ENCODE measurements at places on chromosomes 1 and 21. TPM values are rescaled to one million over a fixed set of nuclear protein-coding genes. Genes with fewer than 3 reads are reported as not detected.

GRCh38 chr1:63794939-63795378 lies 21.1 kb downstream of the ROR1 start:
- no peaks in the 10 kb centered on the region for H3K27me3 ChIP-seq
- peak overlapping the region; percentile 98 for H3K27ac ChIP-seq
- peak overlapping the region; percentile 39 for H3K4me3 ChIP-seq
- no peaks in the 10 kb centered on the region for H3K36me3 ChIP-seq

GRCh38 chr1:21706151-21706835 lies 37.1 kb upstream of the RAP1GAP start:
- H3K27ac ChIP-seq: peak overlapping the region; percentile 48
- H3K27me3 ChIP-seq: no peaks in the 10 kb centered on the region
- peak overlapping the region; percentile 25 for H3K4me3 ChIP-seq
- DNase-seq: peak; percentile 31
- peaks cover 38% of the 10 kb centered on the region for H3K36me3 ChIP-seq

DNA sequence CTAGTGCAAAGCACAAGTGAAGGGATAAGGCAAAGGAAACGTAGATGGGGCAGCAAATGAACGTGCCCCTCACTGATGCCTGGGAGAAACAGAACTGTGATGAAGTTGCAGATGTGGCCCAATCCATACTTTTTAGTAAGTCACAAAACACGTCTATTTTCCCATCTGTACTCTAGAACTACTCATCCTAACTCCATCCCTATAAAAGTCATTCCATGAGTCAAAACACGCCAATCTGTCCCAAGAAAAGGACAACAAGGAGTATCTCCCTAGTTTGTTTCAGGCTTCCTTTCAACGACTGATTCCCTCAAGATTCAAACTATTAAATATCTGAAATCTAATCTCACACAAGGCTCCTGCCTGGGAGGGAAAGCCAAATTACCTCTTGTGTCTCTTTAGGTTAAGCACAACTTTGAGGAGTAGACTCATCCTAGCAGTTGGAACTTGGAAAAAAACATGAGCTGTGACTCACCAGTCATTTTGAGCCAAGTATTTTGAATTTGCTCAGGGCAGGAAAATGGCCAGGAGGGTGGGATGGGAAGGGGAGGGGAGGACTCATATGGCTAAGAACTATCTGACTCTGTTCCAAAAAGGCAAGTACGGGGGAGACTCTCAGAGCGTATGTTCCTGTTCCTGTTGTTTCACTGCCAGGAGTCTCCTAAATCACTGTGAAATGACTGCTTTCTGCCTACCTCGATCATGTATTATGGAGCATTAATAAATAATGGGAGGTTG lies 214.5 kb upstream of the CAMK1G start:
- no peak overlapping the region for H3K27ac ChIP-seq
- no peak for DNase-seq
- H3K4me3 ChIP-seq: no peak overlapping the region
- H3K4me1 ChIP-seq: peaks cover 38% of the 10 kb centered on the region

DNA sequence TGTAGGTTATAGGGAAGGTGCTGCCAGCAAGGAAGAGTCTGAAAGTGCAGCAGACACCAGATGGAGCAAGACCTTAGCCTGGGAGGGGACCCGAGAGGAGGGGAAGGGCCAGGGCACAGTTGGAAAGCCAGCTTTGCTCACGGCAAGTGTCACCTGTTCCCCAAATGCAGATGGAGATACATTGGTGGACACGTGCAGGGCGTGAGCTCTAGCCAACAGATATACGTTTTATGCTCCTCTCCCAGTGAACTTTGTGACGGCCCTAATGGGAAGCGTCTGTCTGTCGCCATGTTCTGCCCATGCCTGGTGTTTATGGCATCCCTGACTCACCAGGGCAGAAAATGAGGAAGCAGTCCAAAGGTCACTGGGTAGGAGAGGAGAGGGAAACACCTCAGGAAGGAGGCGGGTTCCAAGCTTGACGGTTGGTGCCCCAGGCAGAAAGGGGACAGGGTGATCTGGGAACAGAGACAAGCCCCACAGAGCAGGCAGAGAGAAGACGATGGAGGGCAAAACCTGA lies 7.6 kb downstream of the GPA33 start:
- no peak overlapping the region for H3K27ac ChIP-seq
- DNase-seq: no peak
- peaks cover 8% of the 10 kb centered on the region for H3K4me1 ChIP-seq
- no peak overlapping the region for H3K4me3 ChIP-seq

DNA sequence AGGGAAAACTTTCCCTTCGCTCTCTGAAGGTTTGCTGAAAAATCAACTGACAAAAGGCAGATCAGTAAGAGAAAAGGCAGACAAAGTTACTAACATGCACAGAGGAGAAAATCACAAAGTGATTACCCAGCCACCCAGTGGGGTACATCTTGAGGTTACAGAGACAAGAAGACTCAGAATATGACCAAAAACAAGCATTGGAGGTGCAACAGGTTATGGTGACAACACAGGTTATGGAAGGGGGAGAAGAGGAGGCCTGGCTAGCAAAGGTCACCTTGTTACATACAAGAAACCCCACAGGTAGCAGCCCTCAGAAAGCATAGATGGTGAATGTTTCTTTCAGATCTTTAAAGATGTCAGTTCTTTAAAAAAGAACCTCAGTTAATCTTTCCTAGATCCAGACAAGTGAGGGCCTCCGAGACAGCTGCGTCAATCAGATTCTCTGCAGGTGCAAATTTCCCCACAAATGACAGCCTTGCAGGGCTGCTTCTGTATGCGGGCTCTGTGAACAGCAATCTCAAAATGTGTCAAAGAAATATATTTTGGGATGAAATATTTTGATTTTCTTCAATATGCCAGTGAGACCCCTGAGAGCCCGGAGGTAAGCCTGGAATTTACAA lies 207.6 kb upstream of the RAB4A start:
- no peak for DNase-seq
- no peak overlapping the region for H3K27ac ChIP-seq
- peaks cover 20% of the 10 kb centered on the region for H3K4me1 ChIP-seq
- no peaks in the 10 kb centered on the region for H3K27me3 ChIP-seq
- no peak overlapping the region for H3K4me3 ChIP-seq

- no peak overlapping the region for H3K27ac ChIP-seq
- no peak overlapping the region for H3K4me3 ChIP-seq
- DNase-seq: no peak
Observed at GRCh38 chr1:17768651-17769241, 13.6 kb downstream of the ACTL8 start.

- H3K4me3 ChIP-seq: no peak overlapping the region
- no peak for DNase-seq
- H3K27ac ChIP-seq: peak overlapping the region; percentile 5
- H3K4me1 ChIP-seq: peaks cover 62% of the 10 kb centered on the region
- no peaks in the 10 kb centered on the region for H3K27me3 ChIP-seq
Observed at GRCh38 chr1:225627304-225627947, 25.5 kb downstream of the ENAH start.

DNA sequence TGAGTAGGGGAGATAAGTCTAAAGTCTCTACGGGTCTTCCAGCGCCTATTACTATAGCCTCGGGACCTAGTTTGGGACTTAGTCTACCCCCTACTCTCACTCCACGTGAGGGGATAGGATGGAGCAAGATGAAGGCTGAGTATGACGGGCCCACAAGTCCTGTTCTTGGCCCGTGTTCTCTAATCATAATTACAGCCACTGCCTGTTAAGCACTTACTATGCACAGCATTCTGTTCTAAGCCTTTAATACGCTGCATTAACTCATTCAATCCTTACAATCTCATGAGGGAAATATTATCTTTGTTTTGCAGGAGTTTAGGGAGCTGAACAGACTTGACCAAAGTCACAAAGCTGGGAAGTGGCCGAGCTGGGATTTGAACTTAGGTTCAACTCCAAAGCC lies 23.9 kb upstream of the EPB41 start:
- peaks cover 10% of the 10 kb centered on the region for H3K27me3 ChIP-seq
- no peak overlapping the region for H3K4me3 ChIP-seq
- peaks cover 22% of the 10 kb centered on the region for H3K4me1 ChIP-seq
- DNase-seq: no peak
- no peak overlapping the region for H3K27ac ChIP-seq

DNA sequence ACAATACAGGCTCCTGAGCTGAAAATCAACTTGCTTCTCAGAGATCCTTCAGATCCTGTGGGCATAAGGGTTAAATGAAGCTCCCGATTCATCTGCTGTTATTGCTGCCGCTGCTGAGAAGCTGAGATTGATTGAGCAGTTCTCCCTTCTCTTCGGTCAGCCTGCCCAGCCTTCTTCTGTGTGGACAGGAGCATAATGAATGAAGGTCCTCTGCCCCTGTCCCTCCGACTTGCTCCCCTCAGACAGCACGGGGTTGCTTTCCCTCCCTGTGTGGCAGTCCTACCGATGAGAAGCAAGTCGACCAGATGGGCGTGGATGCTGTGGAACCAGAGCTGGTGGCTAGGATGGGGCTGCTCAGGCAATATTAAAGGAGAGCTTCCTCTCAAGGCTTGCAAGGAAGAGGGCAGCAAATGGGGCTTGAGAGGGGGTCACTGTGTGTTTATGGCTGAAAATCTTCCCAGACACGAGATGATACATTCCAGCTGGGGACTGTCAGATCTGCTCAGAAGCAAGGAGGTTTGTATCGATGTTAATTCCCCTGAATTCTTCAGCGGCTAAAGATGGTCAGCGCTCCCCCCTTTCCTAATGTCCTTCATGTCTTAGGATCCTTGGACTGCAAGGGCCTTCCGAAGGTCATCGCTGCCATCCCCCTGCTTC lies 63.9 kb upstream of the GOLT1A start:
- no peak overlapping the region for H3K4me3 ChIP-seq
- H3K4me1 ChIP-seq: peaks cover 13% of the 10 kb centered on the region
- no peak for DNase-seq
- H3K27ac ChIP-seq: no peak overlapping the region

- no peak for DNase-seq
- H3K4me1 ChIP-seq: no peaks in the 10 kb centered on the region
- H3K27me3 ChIP-seq: no peaks in the 10 kb centered on the region
- H3K4me3 ChIP-seq: no peak overlapping the region
- H3K27ac ChIP-seq: no peak overlapping the region
Observed at GRCh38 chr1:46077644-46078043, 54.8 kb downstream of the PIK3R3 start.

DNA sequence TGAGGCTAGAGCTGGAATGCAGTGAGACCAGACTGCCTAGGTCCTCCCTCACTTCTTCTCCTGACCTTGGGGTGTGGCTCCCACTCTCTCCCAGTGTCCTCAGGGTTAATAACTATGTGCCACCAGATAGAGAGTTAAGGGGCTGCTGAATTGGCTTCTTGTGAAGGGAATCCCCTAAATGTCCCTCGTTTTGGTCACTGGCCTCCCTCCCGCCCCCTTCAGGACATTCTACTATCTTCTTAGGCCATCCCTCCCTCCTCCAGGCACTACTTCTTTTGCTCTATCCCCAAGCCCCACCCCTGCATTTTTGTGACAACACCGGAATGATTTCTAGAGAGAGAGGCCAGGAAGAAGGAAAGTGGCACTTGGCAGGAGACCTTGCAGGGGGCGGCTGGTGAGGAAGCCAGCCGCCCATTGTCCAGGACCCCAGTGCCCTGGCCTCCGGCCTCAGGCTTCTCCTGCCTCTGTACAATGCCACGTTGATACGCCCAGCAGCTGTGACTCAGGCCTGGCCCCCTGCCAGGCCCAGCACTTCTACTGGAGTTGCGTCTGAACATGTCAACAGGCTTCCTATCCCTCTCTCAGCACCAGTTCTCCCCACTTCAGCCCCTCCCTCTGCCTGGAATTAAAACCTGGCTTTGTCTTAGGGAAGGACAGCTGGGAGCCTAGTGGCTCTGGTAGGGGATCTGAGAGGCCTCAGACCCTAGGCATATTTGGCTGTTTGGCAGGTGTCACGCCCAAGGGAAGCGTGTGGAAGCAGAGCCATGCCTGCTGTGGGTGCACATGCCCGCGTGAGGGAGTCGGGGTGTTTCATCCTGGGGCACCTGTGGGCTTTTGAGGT lies 9.1 kb downstream of the LMNA start:
- DNase-seq: peak; percentile 68
- H3K4me3 ChIP-seq: peak overlapping the region; percentile 42
- H3K4me1 ChIP-seq: peaks cover 57% of the 10 kb centered on the region
- H3K27ac ChIP-seq: peak overlapping the region; percentile 73

DNA sequence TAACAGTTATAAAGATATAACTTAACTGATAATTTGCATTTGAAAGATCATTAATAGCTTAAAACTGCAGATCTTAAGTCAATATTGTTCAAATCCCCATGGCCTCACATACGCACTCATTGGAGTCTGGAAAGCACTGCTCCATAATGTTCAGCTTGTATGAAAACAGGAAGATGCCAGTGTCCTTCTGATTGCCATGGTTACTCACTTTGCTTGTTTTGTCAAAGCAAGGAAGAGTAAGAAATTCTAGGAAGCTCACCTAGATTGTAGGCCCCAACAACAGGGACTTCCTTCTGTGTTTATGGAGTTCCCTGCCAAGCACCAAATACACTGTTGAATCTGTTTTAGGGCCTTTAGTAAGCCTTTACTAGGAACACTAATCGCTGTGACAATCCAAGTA lies 10.9 kb downstream of the GAS5 start:
- peaks cover 16% of the 10 kb centered on the region for H3K4me1 ChIP-seq
- H3K27ac ChIP-seq: no peak overlapping the region
- H3K27me3 ChIP-seq: no peaks in the 10 kb centered on the region
- H3K4me3 ChIP-seq: no peak overlapping the region

GRCh38 chr1:69638673-69639072 lies 71.0 kb downstream of the LRRC7 start:
- H3K4me1 ChIP-seq: no peaks in the 10 kb centered on the region
- no peaks in the 10 kb centered on the region for H3K27me3 ChIP-seq
- no peaks in the 10 kb centered on the region for H3K36me3 ChIP-seq
- H3K27ac ChIP-seq: no peak overlapping the region
- no peak for DNase-seq
- H3K4me3 ChIP-seq: no peak overlapping the region

DNA sequence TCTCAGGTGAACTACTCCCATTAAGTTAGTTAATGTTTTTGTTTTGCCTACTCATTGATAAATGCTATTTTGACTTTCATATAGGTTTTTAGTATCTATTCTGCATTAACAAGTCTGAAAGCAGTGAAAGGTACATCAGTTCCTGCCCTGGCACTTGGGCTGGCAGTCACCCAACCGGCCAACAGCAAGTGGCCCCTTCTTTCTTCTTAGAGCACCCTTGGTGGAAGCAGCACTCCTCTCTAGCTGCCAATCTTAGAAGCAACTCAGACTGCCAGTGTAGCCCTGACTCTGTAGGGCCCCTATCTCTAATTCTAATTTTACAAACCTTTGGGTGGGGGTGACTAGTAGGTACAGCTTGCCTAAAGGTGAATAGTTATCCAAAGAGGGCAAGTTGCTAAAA lies 155.7 kb downstream of the FGGY start:
- no peaks in the 10 kb centered on the region for H3K27me3 ChIP-seq
- H3K4me3 ChIP-seq: no peak overlapping the region
- no peak for DNase-seq
- H3K27ac ChIP-seq: no peak overlapping the region
- no peaks in the 10 kb centered on the region for H3K4me1 ChIP-seq

GRCh38 chr1:16144325-16145029 lies 11.4 kb downstream of the EPHA2 start:
- no peaks in the 10 kb centered on the region for H3K27me3 ChIP-seq
- peaks cover 62% of the 10 kb centered on the region for H3K4me1 ChIP-seq
- H3K27ac ChIP-seq: peak overlapping the region; percentile 88
- peak overlapping the region; percentile 10 for H3K4me3 ChIP-seq
- DNase-seq: no peak
- peaks cover 39% of the 10 kb centered on the region for H3K36me3 ChIP-seq

PTBP2 gene
- total RNA-seq: 51.0 TPM

ALPL gene
- 148 TPM for total RNA-seq

SPATA6 gene
- 17.7 TPM for total RNA-seq

ACTL8 gene
- 0.80 TPM for total RNA-seq

CA6 gene
- total RNA-seq: not detected

CLDN19 gene
- 15.9 TPM for total RNA-seq

HSD3B2 gene
- 0.94 TPM for total RNA-seq
